ENCODE measurements at places on chromosomes 6 and 20. TPM values are rescaled to one million over a fixed set of nuclear protein-coding genes. Genes with fewer than 3 reads are reported as not detected.

The TMEM74B gene
- 1.1 TPM for total RNA-seq

The DLK2 gene
- 4.7 TPM for total RNA-seq

DNA sequence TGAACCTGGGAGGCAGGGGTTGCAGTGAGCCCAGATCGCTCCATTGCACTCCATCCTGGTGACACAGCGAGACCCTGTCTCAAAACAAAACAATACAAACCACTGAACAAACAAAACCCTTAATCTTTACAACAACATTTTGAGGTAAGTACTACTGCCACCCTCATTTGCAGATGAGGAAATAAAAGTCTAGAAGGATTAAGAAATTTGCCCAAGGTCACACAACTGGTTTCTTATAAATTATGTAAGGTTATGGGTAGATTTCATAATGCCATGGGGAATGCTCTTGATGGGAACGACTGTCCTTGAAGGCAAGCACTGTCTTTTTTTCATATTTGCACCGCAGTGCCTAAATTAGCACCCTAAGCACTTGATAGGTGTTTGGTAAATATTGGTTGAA is 13.8 kb upstream of the B4GALT5 start:
- no peaks in the 10 kb centered on the region for H3K27me3 ChIP-seq
- no peak for DNase-seq
- no peaks in the 10 kb centered on the region for H3K36me3 ChIP-seq
- no peak overlapping the region for H3K27ac ChIP-seq
- no peak overlapping the region for H3K4me3 ChIP-seq

GRCh38 chr6:83849610-83850009 is 3.5 kb upstream of the RIPPLY2 start:
- no peak overlapping the region for H3K4me3 ChIP-seq
- H3K27ac ChIP-seq, result no peak overlapping the region
- no peaks in the 10 kb centered on the region for H3K36me3 ChIP-seq
- no peak for DNase-seq

DNA sequence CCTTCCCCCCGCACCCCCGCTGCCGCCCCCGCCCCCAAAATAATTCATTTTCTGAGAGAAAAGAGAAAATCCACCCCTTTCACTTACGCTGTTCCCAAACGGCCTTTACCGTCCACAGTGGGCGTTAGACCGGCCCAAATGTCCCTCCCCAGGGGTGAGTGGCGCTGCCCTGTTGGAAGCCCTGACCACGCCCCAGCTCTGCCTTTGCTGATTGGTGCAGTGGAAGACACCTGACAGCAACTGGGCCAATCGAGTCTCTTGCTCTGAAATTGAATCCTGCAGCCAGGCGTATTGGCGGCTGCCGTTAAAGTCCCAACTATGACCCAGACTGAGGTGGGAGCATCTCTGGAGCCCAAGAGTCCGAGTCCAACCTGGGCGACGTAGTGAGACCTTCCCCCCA is 15.7 kb downstream of the ZFP64 start:
- peaks cover 7% of the 10 kb centered on the region for H3K4me1 ChIP-seq
- H3K4me3 ChIP-seq, result no peak overlapping the region
- no peak for DNase-seq
- no peaks in the 10 kb centered on the region for H3K27me3 ChIP-seq
- no peak overlapping the region for H3K27ac ChIP-seq
- peaks cover 30% of the 10 kb centered on the region for H3K36me3 ChIP-seq

GRCh38 chr20:38073307-38074071 is 39.9 kb downstream of the RPRD1B start:
- peak overlapping the region; percentile 62 for H3K27ac ChIP-seq
- H3K4me3 ChIP-seq, result no peak overlapping the region
- no peaks in the 10 kb centered on the region for H3K27me3 ChIP-seq
- DNase-seq, result no peak
- peaks cover 42% of the 10 kb centered on the region for H3K36me3 ChIP-seq
- H3K4me1 ChIP-seq, result peaks cover 29% of the 10 kb centered on the region

GRCh38 chr6:148945301-148946021 is 198.6 kb downstream of the UST start:
- no peak overlapping the region for H3K4me3 ChIP-seq
- peaks cover 3% of the 10 kb centered on the region for H3K36me3 ChIP-seq
- H3K27me3 ChIP-seq, result peaks cover 5% of the 10 kb centered on the region
- peaks cover 15% of the 10 kb centered on the region for H3K4me1 ChIP-seq

GRCh38 chr6:43825187-43826115 is 55.4 kb downstream of the VEGFA start:
- H3K27me3 ChIP-seq, result peaks cover 10% of the 10 kb centered on the region
- no peak overlapping the region for H3K27ac ChIP-seq
- DNase-seq, result no peak
- no peak overlapping the region for H3K4me3 ChIP-seq

DNA sequence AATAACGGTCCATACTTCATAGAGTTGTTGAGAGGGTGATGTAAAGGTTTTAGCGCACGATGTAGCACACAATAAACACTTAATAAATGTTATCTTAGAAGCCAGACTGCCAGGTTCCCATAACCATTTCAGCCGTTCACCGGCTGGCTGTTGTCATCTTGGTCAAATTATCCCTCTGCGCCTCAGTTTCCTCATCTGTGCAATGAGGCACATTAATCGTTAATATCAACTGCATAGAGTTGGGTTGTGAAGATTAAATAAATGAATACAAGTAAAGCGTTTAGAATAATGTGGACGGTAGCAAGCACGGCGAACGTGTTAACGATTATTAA is 432 bp upstream of the PSMF1 start:
- peaks cover 2% of the 10 kb centered on the region for H3K27me3 ChIP-seq
- peaks cover 40% of the 10 kb centered on the region for H3K4me1 ChIP-seq
- peak overlapping the region; percentile 96 for H3K27ac ChIP-seq
- peak overlapping the region; percentile 96 for H3K4me3 ChIP-seq

- H3K4me1 ChIP-seq, result peaks cover 6% of the 10 kb centered on the region
- H3K4me3 ChIP-seq, result no peak overlapping the region
Observed at GRCh38 chr6:121965739-121966138, 433.7 kb upstream of the HSF2 start.

DNA sequence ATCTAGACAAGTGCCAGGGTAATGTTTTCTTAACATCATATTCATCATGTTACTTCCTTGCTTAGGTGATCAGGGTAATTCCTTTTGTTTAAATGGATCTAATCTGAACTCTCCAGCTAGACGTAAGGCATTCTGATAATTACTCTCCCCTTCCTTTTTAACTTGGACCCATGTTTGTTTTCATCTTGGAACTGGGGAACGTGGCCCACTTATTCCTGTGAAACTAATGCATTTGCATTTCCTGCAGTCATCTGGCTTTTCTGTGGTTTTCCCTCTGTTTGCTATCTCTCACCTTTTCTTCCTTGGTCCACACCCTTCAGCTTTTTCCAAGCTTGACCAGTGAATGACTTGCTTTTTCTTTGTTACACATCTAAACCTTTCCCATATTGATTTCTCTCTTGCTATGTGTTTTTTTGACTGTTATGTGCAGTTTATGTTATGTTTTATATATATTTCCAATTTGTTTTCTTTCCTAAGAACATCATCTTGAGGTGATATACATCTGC is 33.3 kb downstream of the SLX4IP start:
- H3K27me3 ChIP-seq, result no peaks in the 10 kb centered on the region
- H3K4me1 ChIP-seq, result peaks cover 46% of the 10 kb centered on the region
- DNase-seq, result no peak
- peaks cover 9% of the 10 kb centered on the region for H3K36me3 ChIP-seq
